ENCODE measurements at places on chromosomes 3 and 15. TPM values are rescaled to one million over a fixed set of nuclear protein-coding genes. Genes with fewer than 3 reads are reported as not detected.

- no peak for DNase-seq
Observed at GRCh38 chr15:25053000-25053815, 98.4 kb downstream of the SNRPN start.

DUOXA2 gene
- not detected for polyA plus RNA-seq

LRRN1 gene
- 0.26 TPM for polyA plus RNA-seq

- no peak for DNase-seq
Observed at GRCh38 chr3:53571264-53571663, 76.9 kb downstream of the CACNA1D start.
